ENCODE measurements at places on chromosomes 6 and 20.

DNA sequence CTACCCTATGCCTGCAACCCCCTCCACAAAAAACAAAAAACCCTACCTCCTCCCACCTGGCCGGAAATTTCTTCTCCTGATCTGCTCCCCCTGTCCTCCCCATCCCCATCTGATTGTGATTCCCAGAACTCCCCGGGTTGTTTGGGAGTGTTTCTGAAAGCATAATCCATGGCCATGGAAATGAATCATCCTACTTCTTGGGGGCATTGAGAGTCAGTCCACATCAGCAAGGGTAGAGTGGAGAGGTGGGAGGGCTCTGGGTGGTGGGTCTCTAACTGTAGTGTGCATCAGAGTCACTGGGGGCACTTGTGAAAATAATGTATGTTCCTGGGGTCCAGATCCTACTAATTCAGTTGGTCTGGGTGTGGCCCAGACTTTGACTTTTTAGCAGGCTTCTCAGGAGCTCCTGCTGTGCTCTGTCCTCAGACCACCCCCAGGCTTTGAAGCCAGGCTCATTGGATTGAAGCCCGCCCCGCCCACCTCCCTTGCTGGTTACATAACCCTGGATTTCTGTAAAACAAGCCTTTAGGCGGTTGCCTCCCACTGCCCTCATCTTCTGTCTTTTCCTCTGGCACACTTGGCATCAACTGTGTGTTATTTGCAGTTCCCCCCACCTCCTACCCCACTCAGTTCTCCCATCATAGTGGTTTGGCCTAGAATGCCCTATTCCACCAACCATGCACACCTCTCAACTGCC, 10.5 kb downstream of the PIGT start:
- DNase-seq = no peak

DNA sequence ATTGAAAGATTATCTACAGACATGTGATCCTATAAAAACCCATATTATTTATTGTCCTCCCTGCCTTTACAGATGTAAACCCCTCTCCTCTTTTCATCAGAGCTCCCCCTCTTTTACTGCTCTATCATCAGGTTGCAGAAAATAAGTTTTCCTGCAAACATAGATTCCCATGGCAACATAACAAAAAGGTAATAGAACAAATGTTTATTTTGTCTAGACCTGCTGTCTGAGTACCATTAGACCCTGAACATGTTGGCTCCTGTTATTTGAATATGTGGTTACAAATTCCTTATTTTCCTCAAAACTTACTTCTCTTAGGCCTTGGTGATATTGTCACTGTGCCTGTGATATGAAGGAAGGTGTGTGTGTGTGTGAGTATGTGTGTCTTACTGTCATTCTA, 11.5 kb downstream of the MAPK14 start:
- no peak for DNase-seq

DNA sequence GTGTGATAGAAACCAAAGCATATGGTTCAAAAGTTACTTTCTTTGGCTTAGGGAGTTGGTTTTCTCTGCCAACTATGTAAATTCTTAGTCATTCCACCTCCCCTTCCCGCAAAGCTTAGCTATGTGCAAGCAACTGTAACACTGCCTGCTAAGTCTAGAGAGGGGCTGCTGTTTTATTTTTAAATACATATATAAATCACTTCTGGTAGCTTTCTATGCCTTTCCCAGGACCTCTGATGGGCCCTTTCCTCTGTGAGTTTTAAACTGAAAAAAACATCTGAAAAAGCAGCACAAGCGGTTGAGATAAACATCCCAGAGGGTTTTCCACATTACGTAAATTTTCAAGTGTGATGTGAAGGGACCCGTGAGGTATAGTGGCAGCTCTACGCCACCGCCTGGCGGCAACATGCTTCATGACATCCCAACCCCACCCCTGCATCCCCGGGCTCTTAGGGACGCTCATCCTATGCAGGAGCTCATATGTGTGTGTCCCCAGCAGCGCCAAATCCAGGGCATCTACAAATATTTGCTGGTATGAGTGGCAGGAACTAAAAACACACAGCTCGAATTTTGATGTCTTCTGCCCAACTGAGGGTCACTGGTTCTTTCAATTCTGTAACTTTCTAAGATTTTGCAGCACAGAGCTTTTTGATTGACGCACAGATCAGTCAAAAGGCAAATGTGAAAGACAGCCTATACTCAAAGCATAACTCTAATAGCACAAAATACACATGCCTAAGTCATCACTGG, 12.7 kb downstream of the SAYSD1 start:
- DNase-seq = no peak

GRCh38 chr6:46756469-46757213, 9.9 kb downstream of the ANKRD66 start:
- no peak for DNase-seq

DNA sequence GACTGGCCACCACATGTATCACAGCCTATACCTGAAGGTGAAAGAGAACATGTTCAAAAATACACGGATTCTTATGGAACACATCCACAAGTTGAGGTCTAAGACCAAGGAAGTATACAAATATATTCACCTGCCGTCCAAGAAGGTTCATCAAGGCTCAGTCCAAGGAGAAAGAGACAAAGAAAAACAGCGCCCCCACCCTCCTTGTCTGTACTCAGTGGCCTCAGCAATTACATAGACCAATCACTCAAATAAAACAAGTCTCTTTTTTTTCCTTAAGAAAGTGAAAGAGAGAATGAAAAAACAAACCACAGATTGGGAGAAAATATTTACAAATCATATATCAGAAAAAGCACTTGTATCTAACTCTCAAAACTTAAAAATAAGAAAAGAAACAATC, 19.5 kb downstream of the CPXM1 start:
- no peak for DNase-seq
